ENCODE measurements at places on chromosomes 12 and 14. TPM values are rescaled to one million over a fixed set of nuclear protein-coding genes. Genes with fewer than 3 reads are reported as not detected.

Gene FAM90A1
- 0.09 TPM for total RNA-seq

Gene FGF23
- not detected for total RNA-seq

Gene RNASE7
- 0.66 TPM for total RNA-seq

Gene PKP2
- 69.5 TPM for total RNA-seq

Gene NTS
- total RNA-seq: not detected

Gene LMO3
- 0.53 TPM for total RNA-seq

Gene POLE2
- total RNA-seq: 8.3 TPM

Gene IL31
- total RNA-seq: not detected

Gene CDC42BPB
- total RNA-seq: 103 TPM

Gene DPY19L2
- 19.0 TPM for total RNA-seq

Gene PLCZ1
- total RNA-seq: not detected

Gene COCH
- 1.8 TPM for total RNA-seq

Gene COX8C
- 0.73 TPM for total RNA-seq

Gene CLEC4A
- 1.1 TPM for total RNA-seq

Measured in mesothelial cell of epicardium (in vitro differentiated cells).